ENCODE measurements at places on chromosomes 6 and 20. TPM values are rescaled to one million over a fixed set of nuclear protein-coding genes. Genes with fewer than 3 reads are reported as not detected.

SAMD5 gene
- not detected for polyA plus RNA-seq

GRCh38 chr6:55868771-55869479 lies 6.5 kb downstream of the BMP5 start:
- H3K27ac ChIP-seq: no peak overlapping the region
- DNase-seq: no peak
- no peaks in the 10 kb centered on the region for H3K4me1 ChIP-seq
- no peaks in the 10 kb centered on the region for H3K36me3 ChIP-seq

DNA sequence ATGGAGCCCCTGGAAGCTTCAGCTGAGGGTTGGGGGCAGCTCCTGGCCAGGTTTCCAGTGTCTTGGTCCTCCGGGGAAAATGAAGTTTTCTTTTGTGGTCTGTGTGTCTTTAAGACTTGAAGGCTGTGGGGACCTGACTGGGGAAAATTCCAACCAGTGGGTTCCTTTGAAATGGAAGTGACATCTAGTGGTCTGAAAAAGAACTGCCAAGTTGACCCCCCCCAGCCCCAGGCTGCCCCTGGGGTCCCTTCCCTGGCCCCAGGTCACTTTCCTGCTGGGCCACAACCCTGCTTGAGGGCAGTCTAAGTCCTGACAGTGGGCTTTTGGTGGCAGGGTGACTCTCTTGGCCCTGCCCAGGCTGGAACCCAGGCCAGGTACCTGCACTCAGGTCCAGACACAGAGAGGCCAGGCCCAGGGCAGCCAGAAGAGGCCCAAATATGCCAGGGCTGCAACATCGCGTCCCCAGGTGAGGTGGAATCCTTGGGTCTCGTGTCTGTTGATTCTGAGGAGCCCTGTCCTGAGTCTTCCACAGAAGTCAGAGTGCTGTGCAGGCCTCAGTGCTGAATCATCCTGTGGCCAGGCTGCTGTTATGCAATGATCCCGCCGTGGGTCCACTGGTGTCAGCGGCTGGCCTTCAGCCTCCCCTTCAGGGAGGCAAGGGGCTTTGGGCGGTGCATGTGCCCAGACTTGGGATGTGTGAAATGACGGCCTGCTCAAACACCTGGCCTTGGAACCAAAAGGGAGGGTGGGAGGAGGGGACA lies 68.4 kb downstream of the VEGFA start:
- no peak overlapping the region for H3K27ac ChIP-seq
- no peak overlapping the region for H3K4me3 ChIP-seq
- no peaks in the 10 kb centered on the region for H3K4me1 ChIP-seq
- H3K36me3 ChIP-seq: no peaks in the 10 kb centered on the region

DNA sequence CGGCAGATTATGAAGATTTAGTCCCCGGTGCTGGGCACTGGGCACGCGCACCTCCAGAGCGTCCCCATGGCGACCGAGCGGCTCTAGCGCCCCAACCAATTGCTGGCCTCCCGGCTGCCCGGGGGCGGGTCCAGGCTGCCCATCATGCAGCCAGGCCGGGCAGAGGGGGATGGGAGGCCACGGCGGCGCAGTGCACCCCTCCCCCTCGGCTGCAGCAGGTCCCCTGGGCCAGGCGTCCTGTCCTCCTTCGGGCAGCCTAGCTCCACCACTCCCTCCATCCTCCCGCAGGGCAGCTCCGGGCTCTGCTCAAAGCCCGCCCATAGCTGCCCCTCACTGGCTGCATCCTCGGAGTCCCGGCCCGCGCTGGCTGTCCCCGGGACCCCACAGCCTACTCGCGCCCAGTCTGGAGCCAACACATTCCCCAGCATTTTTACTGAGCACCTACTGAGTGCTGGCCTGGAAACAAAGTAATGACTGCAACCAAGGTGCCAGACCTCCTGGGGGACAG lies 99.4 kb downstream of the ASXL1 start:
- H3K4me3 ChIP-seq: no peak overlapping the region
- H3K27ac ChIP-seq: peak overlapping the region; percentile 81
- no peak for DNase-seq
- H3K4me1 ChIP-seq: peaks cover 26% of the 10 kb centered on the region
- peaks cover 4% of the 10 kb centered on the region for H3K27me3 ChIP-seq

THBS2 gene
- polyA plus RNA-seq: 0.11 TPM

LEMD2 gene
- 23.6 TPM for polyA plus RNA-seq

DNA sequence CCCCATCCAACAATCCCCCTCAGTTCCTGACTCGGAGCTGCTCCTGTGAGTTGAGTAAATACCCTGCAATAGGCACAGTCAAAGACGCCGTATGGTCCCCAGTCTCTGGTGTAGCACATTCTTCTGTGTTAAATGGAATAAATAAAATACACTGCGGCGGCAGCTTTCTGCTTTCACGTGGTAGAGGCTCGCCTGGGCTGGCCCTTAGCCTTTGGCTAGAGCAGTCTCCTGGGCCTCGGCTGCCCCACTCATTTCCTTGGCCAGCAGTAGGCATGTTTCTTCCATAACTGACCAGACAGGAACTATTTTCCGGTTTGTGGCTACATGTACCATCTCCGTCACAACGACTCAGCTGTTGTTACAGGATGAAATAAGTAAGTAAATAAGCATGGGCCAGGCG lies 20.7 kb downstream of the SERPINB6 start:
- no peak overlapping the region for H3K4me3 ChIP-seq
- no peak overlapping the region for H3K27ac ChIP-seq
- H3K27me3 ChIP-seq: peaks cover 2% of the 10 kb centered on the region
- peaks cover 17% of the 10 kb centered on the region for H3K4me1 ChIP-seq
- DNase-seq: no peak

GRCh38 chr6:138800377-138801150 lies 4.7 kb downstream of the ECT2L start:
- no peaks in the 10 kb centered on the region for H3K4me1 ChIP-seq
- peaks cover 7% of the 10 kb centered on the region for H3K27me3 ChIP-seq

- no peaks in the 10 kb centered on the region for H3K4me1 ChIP-seq
- H3K4me3 ChIP-seq: no peak overlapping the region
Observed at GRCh38 chr20:37396416-37397075, 50.6 kb downstream of the SRC start.
